ENCODE measurements at places on chromosomes 16 and 17. TPM values are rescaled to one million over a fixed set of nuclear protein-coding genes. Genes with fewer than 3 reads are reported as not detected.

Gene ASPHD1
- total RNA-seq, result 3.1 TPM

Gene AHSP
- total RNA-seq, result not detected

Gene CCL16
- not detected for total RNA-seq

Gene VMO1
- 0.26 TPM for total RNA-seq

Gene LITAFD
- total RNA-seq, result not detected

Gene TMIGD1
- not detected for total RNA-seq

Gene ASPA
- total RNA-seq, result 0.26 TPM

Gene CPHXL2
- not detected for total RNA-seq

Gene SBK1
- not detected for total RNA-seq

Gene YPEL2
- total RNA-seq, result 13.9 TPM

Gene DOC2A
- 0.13 TPM for total RNA-seq

Gene VASN
- 130 TPM for total RNA-seq

Gene KRTAP2-3
- 0.26 TPM for total RNA-seq

Gene CDRT15L2
- total RNA-seq, result not detected

Gene NGFR
- 0.11 TPM for total RNA-seq

Gene HSF4
- 3.0 TPM for total RNA-seq

Gene HBA1
- not detected for total RNA-seq

Gene CCL7
- 3.9 TPM for total RNA-seq

Gene RNF227
- total RNA-seq, result 3.0 TPM

Gene TSPAN10
- 4.3 TPM for total RNA-seq

Gene KRT222
- not detected for total RNA-seq

Gene FN3K
- 2.4 TPM for total RNA-seq

Gene SLC5A10
- not detected for total RNA-seq

Gene KRT36
- not detected for total RNA-seq

Gene GRAP
- under 0.01 TPM for total RNA-seq

Gene EVPLL
- not detected for total RNA-seq

Gene ZPBP2
- total RNA-seq, result not detected

Gene ABCA6
- total RNA-seq, result 9.4 TPM

Gene LIMD2
- total RNA-seq, result 2.2 TPM

Gene ZNF469
- 7.8 TPM for total RNA-seq

Gene CES1
- total RNA-seq, result 3.7 TPM

Gene HP
- total RNA-seq, result 0.11 TPM

Gene STAC2
- total RNA-seq, result 0.32 TPM

Gene KRT40
- total RNA-seq, result not detected

Gene ACE
- total RNA-seq, result 0.91 TPM

Gene SLC5A11
- total RNA-seq, result not detected

Gene LRRC45
- total RNA-seq, result 7.7 TPM

Gene KRTAP4-1
- total RNA-seq, result not detected

Gene CNTNAP1
- total RNA-seq, result 14.2 TPM

Gene TMEM204
- 11.9 TPM for total RNA-seq

Gene NETO2
- total RNA-seq, result 6.1 TPM

Gene CCL15
- not detected for total RNA-seq

Gene AANAT
- total RNA-seq, result not detected

Gene PPP1R27
- total RNA-seq, result not detected

Gene RNF135
- total RNA-seq, result 9.8 TPM
